ENCODE measurements at places on chromosomes 1 and 21.

- peak; percentile 42 for DNase-seq
Observed at GRCh38 chr1:241610056-241610815, 29.9 kb downstream of the CHML start.

DNA sequence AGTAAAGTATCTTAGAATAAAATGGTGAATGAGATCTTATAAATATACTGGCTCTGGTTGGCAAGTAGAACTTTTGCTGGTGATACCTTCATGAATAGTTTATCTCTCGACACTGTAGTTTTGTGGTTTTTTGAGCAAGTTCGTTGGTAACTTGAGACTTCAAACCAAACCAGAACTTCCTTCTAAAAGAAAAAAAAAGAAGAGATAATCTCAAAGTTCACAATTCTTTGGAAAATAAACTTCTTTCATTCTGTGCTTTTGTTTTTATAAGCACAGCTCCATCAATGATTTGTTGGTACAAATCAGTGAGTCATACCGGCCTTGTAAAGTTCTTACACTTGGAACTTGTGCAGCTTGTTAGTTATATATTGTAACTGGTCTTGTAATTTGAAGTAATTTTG, 2.3 kb downstream of the HIPK1 start:
- no peak for DNase-seq

DNA sequence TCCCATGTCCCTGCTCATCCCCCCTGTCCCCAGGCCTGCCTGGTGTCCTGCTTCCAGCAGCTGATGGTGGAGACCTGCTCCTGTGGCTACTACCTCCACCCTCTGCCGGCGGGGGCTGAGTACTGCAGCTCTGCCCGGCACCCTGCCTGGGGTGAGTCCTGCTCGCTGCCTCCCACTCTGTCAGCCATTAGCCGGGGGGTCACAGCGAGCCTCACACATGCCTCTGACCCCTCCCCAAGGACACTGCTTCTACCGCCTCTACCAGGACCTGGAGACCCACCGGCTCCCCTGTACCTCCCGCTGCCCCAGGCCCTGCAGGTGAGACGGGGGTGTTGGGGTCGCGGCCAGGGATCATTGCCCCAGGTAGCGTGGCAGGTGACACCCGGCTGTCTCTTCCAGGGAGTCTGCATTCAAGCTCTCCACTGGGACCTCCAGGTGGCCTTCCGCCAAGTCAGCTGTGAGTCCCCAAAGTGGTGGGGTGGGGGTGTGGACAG, 10.0 kb downstream of the SCNN1D start:
- no peak for DNase-seq

DNA sequence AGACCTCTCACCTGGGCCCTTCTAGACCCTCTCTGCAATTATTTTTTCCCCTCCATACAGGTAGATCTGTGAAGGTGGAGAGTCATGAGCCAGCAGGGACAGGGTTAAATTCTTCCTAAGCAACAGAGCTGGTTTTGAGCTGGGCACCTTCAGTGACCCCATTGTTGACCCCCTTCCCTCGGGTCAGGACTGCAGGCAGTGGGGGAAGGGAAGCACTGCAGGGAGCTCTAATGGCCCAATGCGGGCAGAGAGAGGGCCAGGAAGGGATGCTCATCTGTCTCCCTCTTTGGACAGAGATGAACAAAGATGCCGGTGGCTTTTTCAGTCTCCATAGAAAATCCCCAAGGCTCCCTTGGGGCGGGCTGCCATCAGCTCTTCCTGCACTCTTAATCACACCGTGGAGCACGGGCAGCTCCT, 21.4 kb downstream of the SOX13 start:
- no peak for DNase-seq

- no peak for DNase-seq
Observed at GRCh38 chr1:181351740-181352139, 131.6 kb upstream of the CACNA1E start.

DNA sequence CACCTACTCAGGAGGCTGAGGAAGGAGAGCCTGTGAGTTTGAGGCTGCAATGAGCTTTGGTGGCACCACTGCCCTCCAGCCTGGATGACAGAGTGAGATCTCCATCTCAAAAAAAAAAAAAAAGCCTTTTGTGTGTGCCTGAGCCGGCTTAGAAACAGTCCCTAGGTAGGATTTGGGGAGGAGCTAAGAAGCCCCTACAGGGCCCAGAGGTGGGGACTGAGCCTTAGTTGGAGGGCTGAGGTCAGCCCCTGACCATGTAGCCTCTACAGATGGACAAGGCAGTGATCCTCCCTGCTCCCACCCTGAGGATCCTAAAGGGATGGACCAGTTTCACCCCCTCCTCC, 2.5 kb downstream of the ADAMTSL4 start:
- no peak for DNase-seq

GRCh38 chr1:80629304-80629837, 1171.4 kb upstream of the ADGRL2 start:
- DNase-seq: no peak

DNA sequence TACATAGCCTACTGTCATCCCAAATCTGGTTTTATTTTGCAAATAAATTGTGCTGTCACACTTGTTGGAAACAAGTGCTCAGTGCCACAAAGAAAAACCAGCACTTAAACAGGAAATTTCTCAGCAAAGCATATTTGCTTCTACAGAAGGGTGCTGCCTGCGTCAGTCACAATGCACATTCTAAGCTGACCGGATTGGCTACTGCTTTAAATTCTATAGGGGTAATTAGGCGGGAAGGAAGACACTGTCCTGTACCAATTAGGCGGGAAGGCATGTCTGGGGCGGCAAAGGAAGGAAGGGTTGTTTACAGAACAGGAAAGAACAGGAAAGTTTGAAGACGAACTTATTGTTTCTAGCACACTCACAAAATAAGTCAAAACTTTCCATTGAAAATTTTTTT, 2.8 kb downstream of the IFI16 start:
- DNase-seq: no peak

DNA sequence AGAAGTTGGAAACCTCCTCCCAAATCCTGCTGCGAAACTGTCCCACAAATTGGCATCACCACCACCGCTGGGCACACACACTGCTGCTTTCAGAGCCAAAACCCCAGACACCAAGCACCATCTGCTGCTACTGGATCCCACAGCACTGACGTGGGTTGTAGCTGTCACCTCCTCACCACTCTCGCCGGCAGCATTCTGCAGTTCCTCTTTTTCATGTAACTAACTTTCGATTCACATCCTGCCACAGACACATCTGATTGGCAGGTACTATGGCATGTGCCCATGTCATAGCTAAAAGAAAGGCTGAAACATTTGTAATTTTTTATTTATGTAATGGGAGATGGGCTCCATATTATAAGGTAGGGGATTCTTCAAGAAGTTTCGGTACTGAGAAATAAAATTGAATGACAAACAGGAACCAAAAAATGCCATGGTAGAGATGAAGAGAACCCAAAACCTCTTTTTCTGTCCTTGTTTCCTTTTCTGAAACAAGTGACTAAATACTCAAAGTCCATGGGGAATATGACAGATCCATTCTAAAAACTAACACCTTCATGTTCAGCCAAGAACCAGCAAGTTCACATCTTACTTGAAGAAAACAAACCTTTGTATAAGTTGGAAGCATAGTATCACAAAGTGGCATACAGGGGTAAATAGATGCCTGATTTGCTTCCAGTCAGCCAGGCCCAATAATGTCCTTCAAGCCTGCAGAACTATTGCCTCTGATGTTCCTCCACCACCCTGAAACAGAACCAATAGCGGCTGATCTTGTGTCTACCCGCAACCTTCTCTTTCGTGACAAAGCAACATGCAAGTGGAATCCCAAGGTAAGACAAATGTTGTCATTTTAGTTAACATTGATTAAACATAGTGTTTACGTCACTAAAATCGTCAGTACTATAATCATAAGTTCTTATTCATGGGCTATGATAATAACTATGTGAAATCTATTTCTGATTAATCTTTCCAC, 26.6 kb upstream of the RGS13 start:
- DNase-seq: no peak

DNA sequence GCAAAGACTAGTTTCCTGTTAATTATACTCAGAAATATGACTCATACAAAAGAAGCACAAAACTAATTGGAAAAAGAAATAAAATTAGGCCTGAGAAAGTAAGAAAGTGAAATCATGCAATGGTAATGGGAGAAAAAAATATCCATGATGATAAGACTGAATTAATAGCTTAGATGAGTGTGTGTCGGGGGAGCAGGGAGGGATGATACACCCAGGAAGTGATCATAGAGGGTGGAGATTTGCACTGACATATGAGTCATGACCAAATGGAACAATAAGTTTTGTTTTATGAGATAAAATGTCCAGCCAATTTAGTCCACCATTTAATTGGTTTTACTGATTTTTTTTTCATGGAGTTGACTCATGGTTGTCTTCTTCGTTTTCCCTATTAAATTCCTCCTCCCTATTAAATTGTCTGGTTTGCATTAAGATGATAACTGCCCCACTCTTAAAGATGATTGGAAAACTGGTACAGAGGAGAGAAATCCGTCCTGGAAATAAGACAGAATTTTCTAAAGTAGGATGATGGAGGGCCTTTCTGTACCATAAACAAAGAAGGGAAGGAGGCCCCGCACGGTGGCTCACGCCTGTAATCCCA, 111.7 kb upstream of the KCNJ6 start:
- no peak for DNase-seq

DNA sequence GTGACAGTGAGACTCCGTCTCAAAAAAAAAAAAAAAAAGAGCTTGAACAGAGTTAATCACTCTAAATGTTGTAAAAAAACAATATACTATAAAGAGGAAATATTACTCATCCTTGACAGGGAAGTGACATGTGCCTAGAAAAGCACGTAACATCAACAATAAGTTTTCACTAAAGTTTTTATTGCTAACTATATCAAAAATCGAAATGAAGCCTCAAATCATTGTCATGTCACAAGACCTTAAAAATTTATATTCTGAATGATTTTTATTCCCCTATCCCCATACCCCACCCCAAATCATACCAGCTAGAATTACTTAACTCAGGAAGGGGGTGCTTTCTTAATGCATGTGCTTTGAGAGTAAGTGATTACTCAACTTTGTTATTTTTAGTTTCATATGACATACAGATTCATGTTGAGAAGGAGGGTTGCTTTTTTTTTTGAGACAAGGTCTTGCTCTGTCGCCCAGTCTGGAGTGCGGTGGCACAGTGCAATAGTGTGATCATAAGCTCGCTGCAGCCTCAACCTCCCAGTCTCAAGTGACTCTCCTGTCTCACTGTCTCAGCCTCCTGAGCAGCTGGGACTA, 53.6 kb upstream of the MUTYH start:
- DNase-seq: no peak

DNA sequence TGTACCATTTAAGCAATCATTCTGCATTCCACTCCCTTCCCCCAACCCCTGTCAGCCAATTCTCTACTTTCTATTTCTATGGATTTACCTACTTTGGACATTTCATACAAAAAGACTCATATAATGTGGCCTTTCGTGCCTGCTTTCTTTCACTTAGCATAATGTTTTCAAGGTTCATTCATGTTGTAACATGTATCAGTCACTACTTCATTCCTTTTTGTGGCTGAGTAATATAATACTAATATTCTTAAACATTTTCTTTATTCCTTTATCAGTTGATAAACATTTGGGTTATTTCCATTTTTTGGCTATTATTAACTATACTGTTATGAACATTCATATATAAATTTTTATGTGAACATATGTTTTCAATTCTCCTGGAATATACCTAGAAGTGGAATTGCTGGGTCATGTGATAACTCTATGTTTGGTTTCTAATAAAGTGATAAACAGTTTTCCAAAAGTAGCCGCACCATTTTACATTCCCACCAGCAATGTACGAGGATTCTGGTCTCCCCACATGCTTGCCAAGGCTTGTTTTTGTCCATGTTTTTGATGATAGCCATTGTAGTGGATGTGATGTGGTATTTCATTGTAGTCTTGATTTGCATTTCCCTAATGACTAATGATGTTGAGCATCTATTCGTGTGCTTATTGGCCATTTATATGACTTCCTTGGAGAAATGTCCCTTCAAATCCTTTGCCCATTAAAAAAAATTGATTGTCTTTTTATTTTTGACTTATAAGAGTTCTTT, 61.9 kb upstream of the GNG12 start:
- DNase-seq: no peak

DNA sequence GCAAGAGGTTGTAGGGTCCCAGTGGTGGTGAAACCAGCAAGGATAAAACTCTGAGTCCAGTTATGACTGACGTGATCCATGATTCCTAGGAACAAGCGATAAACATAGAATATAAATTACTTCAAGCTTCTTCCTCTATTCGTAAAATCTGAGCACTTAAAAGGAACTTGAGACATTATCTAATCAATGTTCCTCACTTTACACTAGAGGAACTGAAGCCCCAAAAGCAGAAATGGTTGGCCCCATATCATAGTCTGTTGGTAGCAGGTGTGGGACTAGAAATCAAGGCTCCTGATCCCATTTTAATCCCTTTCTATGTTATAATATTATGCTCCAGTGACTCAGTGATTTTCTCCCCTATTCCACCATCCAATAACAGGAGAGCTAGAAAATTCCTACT, 21.9 kb upstream of the MNDA start:
- no peak for DNase-seq

DNA sequence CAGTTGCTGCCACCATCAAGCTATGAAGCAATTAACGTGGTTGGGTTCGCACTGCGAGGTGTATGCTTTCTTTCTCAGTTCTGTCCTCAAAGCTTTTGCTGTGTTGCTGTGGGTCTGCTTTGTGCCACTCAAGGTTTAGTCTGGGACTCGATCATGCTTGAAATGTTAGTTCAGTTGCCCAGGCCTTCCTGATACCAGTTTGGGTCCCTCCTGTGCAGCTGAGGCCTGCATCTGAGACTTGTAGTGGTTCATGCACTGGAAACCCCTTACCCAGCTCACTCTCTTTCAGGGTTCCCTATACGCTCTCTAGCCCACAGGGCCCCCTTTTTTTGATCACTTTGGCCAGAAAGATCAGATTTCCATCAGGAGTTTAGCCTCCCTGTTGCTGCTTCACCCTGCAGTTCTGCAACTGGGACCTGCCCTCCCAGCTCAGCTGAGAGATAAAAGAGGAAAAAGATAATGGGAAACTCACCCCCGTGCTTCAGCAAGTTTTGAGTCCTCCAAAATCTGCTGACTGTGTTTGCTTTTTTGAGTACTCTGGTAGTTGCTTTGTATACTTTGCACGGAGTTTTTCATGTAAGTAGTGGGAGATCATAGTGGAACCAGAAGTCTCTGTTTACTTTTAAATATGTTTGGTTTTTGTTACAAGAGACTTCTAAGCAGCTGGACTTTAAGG, 317.0 kb downstream of the HHAT start:
- DNase-seq: no peak

DNA sequence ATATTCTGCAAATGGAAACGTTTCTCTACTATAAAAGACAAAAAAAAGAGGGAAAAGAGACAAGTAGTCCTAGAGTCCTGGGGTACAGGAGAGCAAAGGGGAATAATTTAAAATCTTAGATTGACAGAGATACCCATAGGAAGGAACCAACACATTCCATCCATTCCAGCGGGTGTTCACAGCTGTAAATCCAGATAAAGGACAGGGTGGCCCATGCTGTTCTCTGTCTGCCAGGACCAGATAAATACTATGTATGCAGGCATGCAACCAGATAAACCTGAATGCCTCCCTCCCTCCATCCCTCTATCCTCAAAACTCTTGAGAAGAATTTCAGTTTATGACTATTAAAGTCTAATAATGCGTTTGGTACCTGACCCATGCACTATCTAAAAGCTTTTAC, 131.8 kb downstream of the PTPN14 start:
- DNase-seq: no peak
